Stimulated activated naive CD8-positive, alpha-beta T cell treated with anti-CD3 and anti-CD28 coated beads, Interleukin-15, amount 100 ng/mL, for 72 hours (primary cell): ENCODE measurements at places on chromosomes 2 and 18.

GRCh38 chr2:159736048-159736447 lies 23.7 kb downstream of the MARCHF7 start:
- no peak for DNase-seq

GRCh38 chr18:60755134-60755533 lies 382.6 kb upstream of the MC4R start:
- DNase-seq: no peak

DNA sequence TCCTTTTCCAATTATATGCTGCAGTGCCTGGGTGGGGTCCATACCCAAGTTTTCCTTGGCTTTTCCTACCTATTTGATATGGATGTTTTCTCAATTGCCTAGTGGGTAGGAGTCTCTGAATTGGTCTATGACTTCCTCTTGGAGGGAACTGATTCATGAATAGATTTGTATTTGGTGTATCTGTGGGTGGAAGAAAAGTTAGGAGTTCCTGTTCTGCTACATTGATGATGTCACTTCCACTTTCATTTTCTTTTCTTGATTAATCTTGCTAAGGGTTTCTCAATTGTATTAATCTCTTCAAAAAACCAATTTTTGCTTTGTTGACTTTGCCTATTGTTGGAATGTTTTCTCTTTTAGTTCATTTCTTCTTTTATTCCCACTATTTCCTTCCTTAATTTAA lies 37.4 kb upstream of the SLC9A2 start:
- DNase-seq: no peak

GRCh38 chr2:8290771-8291352 lies 391.0 kb upstream of the ID2 start:
- no peak for DNase-seq

GRCh38 chr2:102841107-102841840 lies 79.4 kb downstream of the TMEM182 start:
- peak; percentile 20 for DNase-seq

GRCh38 chr18:34529358-34530335 lies 180.5 kb upstream of the DTNA start:
- no peak for DNase-seq

- no peak for DNase-seq
These were observed 522.5 kb downstream of the GALR1 start for GRCh38 chr18:77772177-77772576.

- no peak for DNase-seq
These were observed 54.4 kb downstream of the FAM178B start for GRCh38 chr2:96931966-96932365.

GRCh38 chr2:8234757-8235374 lies 447.0 kb upstream of the ID2 start:
- no peak for DNase-seq

- no peak for DNase-seq
These were observed 203.9 kb upstream of the ALPP start for GRCh38 chr2:232174662-232175061.

DNA sequence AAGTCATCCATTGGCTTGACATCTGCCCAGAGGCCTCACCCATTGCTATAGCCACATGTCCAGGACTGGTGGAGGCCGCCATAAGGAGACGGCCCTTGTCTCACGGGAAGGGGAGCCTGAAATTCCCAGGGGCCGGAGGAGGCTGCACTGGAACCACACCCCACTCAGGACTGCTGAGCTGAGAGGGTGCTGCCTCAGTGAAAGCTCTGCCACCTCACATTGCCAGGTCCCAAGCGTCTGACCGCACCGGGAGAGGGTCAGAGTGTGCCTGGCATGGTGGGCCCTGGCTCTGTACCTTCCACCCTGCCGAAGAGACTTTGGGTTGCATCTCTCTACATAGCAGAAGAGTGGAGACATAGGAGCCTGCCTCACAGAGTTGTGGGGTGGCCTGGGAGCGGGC lies 134.1 kb upstream of the GLI2 start:
- DNase-seq: no peak

DNA sequence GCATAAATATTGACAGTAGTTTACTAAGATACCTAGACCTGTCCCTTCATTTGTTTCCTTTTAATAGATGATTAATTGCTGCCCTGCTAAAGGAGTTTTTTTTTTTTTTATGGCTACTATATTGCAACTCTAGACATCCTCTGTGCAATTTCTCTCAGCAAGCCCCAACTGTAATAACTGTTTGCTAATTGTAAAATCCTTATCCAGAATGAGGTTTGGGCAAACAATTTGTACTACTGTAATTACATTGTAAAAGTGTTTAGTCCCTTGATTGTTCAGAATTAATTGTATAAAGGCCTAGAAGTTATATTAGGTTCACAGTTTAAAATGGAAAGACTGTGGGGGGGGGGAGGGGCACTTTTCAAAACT lies 3.7 kb upstream of the MEIS1 start:
- no peak for DNase-seq

DNA sequence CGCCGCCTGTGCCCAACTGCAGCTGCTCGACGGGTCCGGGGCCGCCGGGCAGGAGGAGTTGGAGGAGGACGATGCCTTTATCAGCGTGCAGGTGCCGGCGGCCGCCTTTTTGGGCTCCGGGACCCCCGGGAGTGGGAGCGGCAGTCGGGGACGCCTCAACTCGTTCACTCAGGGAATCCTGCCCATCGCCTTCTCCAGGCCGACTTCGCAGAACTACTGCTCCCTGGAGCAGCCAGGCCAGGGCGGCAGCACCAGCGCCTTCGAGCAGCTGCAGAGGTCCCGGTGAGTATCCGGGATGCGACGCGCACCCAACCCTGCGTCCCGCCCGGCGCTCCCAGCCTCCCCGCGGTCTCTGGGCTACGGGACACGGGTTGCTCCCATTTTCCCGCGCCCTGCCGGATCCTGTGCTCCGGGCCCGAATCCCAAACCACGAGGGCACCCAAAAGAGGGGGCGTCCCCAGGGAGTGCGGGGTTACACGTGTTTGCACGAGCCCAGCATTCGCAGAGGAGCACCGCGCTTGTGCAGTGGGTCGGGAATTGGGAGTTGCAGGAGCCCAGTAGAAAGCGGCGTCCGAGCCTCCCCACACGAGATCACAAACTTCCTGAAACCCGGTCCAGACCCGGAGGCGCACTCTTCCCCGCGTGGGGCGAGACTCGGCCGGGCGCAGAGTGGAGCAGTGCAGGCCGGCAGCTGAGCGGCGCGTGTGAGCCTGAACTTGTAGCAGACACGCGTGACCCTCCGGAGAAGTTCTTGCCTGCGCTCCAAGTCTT lies 1.2 kb downstream of the CABLES1 start:
- peak; percentile 52 for DNase-seq

DNA sequence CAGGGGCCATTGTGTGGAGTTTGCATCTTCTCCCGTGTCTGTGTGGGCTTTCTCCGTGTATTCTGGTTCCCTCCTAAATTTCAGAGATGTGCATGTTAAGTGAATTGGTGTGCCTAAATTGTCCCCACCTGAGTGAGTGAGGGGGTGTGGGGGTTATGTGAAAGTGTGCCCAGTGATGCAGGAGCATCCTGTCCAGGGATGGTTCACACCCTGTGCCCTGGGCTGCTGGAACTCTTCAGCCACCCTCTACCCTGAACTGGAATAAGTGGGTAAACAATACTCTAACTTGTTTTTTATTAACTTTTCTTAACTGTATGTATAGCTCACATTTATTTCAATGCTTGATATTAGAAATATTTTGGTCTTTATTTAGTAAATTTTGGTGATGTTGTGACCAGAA lies 56.0 kb downstream of the UBE2E3 start:
- DNase-seq: no peak

- no peak for DNase-seq
These were observed 58.7 kb downstream of the RBKS start for GRCh38 chr2:27831279-27832050.

DNA sequence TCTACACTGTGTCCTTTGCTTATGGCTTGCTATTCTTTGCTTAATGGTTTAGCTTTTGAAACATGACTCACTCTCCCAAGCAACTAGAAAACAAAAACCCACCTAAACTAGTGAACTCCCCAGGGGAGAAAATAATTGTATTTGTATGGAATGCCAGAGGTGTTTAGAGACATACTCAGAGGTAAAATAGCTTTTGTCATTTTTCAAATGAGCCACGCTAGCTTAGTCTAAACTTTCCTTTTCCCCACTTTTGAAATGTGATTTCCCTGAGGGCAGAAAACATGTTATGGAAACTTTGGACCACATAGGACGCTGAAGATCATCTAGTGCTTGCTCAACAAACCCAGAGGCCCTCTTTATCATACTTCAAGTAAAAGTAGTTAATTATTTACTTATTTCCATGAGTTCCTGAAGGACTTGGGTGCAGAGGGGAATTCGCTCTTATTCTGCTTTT lies 16.5 kb upstream of the CYTIP start:
- DNase-seq: no peak

DNA sequence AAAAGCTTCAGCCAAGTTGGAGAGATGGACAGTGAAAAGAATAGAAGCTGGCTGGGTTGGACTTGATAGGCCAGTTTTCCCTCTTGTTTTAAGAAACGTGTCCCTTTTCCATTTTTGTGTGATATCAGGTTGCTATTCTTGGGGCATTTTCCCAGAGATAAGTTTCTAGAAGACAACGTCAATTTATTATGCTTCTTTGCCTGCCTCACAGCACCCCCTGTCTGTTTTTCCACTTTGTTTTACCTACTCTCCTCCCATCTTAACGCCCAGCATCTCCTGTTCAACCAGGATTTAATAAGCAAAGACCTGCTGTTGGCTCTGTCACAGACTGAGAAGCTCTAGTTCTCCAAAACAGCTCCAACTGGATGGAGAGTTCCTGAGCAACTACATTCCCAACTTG lies 317.8 kb upstream of the ZNF521 start:
- DNase-seq: no peak

GRCh38 chr2:127034883-127035611 lies 71.9 kb downstream of the BIN1 start:
- DNase-seq: no peak

- no peak for DNase-seq
These were observed 318.4 kb downstream of the TXNL1 start for GRCh38 chr18:56319953-56320352.

- DNase-seq: no peak
These were observed 116.5 kb upstream of the SERTAD2 start for GRCh38 chr2:64770137-64770780.

GRCh38 chr2:101630224-101630949 lies 67.1 kb upstream of the MAP4K4 start:
- no peak for DNase-seq

GRCh38 chr2:227407591-227408151 lies 19.9 kb upstream of the SCYGR1 start:
- DNase-seq: no peak

GRCh38 chr2:168183308-168183997 lies 63.9 kb downstream of the STK39 start:
- DNase-seq: no peak

DNA sequence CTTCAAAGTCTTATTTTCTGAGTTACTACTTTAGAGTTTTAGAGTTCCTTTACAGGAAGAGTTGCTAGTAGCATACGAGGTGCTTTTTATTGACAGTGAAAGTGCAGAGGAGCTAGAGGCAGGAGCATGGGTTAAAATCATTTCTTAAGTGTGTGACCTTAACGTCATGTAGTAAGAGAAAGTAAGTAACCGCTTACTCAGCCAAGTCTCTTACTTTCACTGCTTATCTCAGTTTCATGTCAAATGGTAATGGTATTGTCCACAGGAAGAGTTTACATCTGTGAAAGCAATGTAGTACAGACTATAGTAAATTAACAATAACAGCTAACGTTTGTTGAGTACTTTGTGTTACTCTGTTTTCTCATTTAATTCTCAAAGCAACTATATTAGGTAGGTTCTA lies 12.6 kb downstream of the NDUFAF7 start:
- DNase-seq: no peak

DNA sequence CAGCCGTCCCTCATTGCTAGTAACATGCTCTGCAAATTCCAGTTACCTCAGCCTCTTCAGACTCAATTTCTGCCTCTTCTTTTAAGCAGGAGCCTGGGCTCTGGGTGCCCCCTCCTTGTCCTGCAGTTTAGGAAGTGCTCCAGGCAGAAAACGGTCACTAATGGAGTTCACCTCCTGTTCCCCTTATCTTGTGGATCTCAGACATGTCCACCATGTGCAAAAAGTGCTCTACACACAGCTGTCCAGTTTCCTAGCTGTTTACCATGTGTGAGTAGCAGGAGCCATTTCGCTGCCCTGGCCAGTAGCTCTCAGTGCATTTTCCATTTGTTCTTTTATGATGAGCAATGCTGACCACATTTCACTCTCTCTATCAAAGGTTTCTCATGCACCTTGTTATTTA lies 4.9 kb downstream of the SH3YL1 start:
- no peak for DNase-seq

DNA sequence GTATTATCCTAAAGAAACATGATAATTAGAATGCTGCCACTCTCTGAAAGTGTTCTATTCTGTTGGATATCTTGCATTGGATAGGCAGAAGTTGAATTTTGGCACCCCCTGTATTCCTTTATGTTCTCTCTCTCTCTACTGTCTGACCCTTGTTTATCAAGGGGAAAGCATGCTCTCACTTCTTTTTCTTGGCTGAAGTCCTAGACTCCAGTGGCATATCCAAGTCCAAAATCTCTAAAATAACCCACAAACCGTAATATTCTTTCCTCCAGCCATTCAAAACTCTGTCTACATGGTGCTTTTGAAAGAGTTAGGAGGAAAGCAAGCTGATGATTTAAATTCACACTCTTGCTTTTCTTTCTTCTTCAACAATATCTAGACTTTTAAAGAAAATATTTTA lies 669.7 kb downstream of the TDRD15 start:
- no peak for DNase-seq

DNA sequence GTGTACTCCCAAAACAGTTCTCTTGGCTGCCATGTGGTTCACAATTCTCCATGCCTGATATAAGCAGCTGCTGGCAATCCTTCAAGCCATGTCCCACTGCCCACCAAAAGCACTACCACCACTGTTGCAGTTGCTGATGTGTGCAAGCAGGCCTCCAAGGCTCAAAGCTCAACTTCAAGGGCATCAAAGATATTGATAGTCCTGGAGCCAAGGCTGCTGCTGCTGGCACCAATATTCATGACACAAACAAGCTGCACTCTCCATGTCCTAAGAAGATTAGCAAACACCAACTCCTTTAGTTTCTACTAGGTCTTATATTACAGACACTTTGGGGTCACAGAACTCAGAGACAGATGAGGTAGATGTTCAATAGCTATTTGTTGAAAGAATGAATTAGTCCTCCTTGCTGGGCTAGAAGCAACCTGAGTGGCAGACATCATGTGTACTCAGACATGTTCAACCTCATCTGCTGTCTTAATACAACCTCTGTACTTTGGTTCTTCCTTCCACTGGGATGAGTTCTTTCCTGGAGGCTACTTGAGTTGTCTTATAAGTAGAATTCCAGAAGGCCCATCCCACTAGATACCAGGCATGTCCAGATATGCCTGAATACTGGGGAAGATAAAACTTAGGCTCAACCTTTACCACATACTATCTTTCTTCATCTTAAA lies 104.5 kb upstream of the UGP2 start:
- DNase-seq: no peak

- DNase-seq: no peak
These were observed 227.4 kb downstream of the PID1 start for GRCh38 chr2:229043681-229044080.

DNA sequence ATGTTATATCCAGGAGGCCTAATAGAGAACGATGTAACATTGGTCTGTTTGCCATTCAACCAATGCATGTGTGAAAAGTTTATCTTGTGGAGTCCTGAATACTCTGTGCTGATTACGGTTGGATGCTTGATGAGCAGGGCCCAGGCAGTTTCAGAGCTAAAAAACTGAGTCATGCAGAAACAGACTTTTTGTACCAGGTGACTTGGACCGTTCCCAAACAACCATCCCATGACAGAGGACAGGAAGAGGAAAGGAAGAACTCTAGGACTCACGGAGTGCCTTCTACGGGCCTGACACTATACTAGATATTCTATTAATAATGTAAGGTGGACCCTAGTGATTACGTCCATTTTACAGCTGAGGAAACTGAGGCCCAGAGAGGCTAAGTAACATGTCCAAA lies 142.1 kb downstream of the ARHGAP28 start:
- DNase-seq: no peak
